ENCODE measurements at places on chromosomes 12 and 14.

GRCh38 chr14:61153914-61154545, 127.1 kb downstream of the TMEM30B start:
- no peak for DNase-seq

DNA sequence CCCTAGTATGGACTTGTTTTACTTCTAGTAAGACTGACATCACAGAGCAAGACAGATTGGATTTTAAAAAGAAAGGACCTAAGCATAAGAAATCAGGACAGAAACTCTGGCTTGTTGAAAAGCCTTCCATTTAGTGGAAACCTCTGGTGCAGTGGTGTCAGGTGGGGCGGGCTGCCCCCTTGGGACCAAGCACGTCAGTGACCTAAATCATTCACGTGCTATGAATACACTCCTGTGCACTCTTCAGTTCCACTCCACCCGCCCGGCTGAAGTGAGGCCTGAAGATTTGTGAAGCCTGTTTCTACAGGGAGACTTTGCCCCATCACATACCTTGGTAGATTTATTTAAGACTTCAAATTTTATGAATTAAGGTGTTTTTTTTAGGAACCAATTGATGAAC, 58.2 kb upstream of the STRN3 start:
- DNase-seq = no peak

DNA sequence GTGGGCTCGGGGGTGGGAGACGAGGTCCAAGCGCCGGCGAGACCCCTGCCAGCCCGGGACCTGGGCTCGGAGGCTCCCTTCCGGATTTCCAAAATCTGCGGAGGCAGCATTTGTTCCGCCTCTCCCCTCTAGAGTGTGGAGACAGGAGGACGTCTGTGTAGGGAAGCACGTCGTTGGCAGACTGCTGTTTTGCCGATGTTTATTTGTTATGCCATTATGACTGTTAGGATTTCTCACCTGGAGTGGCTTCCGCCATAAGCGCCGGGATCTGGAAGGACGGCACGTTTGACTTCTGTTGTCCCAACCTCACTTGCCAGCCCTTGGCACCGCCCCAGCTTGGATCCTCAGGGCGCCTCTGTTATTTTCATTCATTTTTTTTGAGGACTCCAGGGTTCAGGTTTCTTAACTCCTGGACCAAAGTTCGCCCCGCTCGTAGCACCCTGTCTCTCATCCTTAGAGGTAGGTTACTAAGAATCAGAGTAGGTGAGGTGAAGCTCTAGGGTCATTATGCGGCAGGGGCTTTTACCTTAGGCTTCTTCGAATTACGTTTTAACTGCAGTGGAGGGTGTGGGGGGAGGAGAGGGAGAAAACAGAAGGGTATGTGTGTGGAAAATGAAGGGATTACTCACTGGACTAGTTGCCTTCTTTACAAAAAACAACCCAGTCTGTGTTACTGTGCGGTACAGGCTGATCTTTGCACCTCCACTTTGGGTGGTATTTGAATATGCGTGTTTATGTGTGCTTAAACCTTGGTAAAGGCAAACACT, 547 bp upstream of the PYGL start:
- DNase-seq = no peak

DNA sequence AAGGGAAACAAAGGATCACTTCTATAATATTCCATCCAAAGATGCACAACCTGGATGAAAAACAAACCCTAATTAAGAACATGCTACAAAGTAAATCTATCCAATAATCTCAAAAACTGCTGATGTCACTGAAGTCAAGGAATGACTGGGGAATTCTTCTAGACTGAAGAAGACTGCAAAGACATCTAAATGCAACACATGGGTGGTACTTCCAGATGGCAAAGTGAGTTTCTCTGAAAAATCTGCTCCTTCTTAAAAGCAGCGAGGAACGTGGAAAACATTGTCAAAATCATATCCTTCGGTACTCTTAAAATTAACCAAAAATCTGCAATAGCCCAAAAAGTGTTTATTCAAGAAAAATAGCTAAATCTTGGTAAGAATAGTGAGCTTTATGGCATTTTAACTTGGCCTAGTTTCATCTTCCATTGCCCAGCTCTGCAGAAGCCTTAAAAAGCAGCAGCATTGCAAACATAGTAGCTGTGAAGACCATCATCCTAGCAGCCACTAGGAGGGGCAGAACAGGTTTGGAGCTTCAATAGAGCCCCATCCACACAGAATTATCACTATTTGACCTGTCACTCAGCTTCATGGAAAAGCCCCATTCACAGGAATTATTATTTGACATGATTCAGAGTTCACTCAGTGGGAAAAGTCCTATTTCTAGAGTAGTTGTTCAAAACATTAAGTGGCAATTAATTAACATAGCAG, 7.4 kb downstream of the CLEC14A start:
- DNase-seq = no peak

DNA sequence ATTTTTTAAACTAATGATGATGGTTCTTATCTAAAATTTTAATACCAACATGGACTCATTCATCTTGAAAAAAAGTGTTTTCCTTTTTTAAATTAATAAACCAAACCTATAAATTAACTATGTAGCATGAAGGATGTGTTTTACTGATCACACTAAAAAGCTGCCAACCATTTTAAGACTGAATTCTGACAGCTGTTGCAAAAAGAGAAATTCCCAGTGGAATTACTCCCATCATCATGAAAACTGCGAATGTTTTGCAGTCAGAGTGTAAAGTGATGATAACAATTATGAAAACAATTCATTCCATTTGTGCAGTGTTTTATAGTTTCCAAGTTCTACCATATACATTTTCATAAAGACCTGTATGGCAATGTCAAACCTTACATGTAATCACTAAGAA, 232.8 kb downstream of the SLC2A13 start:
- no peak for DNase-seq

DNA sequence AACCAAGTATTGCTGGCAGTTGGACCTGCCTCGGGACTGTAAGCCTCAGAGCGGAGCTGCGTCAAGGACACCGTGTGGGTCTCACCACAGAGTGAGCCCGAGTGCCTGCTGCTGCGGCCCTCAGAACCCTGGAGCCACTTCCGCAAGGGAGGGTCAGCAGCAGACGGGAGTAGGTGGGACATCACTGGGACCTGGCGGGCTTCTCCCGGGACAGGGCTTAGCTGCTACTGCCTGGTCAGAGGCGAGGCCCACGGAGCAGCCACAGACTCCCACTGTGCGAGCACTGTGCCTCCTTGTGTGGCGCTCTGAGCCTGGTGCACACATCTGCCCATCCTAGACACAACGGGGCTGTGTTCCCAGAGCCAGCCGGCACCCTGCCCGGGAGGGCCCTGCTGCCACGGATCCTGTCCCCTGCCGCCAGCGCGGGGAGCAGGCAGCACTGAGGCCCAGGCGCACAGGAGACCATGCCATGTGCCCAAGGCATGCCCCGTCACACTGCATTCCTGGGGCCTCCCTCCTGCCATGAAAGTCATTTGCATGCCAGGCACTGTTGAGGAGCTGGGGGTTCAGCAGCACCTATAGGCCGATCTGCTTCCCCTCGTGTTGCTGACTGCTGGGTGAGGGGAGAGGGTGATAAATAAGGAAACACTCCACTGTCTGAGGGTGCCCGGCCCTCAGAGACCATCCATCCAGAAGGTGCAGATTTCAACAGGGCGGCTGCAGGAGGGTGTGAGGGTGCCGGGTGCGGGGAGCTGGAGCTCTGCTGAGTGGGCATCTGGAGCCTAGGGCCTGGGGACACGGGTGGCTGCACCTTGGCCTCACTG, 10.0 kb downstream of the HIP1R start:
- DNase-seq = peak; percentile 73

- no peak for DNase-seq
These were observed 155.2 kb downstream of the STXBP6 start for GRCh38 chr14:24894583-24895242.

GRCh38 chr14:96821501-96821900, 24.3 kb downstream of the VRK1 start:
- no peak for DNase-seq

DNA sequence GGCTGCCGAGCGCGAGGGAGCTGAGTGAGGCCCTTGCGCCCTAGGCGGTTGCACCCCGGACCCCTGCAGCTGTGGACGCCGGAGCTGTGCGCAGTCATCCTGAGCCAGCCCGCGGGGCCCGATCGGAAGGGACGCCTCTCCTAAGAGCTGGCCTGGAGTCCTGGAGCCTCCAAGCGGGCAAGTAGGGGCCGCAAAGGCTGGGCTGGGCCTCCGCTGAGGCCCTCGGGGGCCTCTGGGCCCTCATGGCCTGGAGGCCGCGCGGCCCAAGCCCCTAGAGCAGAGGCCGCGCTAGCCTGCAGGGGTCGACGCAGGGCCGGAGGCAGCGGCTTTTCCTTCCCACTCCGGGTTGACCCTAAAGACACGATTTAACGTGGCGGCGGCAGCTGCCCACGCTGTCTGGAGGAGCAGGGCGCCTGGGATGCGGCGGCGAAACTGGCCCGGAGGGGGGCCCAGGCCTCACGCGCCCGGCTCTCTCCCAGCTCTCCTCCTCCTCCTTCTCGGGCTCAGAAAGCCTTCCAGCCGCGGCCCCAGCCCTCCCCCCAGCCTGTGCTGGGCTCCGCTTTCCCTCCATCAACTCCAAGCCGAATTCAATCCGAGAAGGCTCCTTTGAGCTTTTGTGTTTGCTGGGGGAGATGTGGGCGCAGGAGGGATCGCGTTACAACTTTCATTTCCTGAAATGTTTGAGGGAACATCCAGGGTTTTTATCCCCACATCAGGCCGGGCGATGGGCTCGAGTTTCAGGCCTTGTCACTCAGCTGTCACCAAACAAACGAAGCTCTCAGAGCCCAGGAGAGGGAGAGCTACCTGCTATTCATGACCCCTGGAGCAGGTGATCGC, 11.6 kb downstream of the SIX1 start:
- DNase-seq = no peak

- no peak for DNase-seq
These were observed 15.7 kb downstream of the CSRP2 start for GRCh38 chr12:76863005-76863670.
